ENCODE measurements at places on chromosomes 6 and 20.

DNA sequence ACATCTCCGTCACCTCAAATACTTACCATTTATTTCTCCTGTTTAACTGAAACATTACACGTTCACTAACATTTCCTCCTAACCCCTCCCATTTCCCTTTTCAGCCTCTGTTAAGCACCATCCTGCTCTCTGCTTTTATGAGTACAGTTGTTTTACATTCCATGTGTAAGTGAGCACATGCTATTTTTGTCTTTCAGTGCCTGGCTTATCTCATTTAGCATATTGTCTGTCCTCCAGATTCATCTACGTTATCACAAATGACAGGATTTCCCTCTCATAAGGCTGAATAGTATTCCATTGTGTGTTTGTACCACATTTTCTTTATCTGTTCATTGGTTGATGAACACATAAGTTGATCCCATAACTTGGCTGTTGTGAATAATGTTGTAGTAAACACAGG lies 22.7 kb downstream of the TAF11 start:
- DNase-seq, result no peak

DNA sequence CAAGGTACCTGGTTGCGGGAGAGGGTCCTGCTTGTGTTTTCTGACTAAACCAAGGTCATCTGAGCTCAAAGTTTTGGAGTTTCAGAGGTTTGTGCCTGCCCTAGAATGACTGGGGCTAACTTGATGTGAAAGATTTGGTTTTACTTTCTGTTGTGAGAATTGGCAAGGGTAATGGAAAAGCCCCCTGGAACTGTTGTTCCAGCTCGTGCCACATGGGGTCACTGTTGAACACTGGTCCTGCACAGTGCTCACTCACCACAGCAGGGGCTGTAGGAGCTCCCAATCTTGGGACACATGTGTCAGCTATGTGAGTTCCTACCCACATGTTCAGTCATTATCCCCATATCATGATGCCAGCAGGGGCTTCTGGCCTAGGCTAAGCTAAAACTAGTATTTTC lies 6.5 kb downstream of the TGM6 start:
- no peak for DNase-seq

DNA sequence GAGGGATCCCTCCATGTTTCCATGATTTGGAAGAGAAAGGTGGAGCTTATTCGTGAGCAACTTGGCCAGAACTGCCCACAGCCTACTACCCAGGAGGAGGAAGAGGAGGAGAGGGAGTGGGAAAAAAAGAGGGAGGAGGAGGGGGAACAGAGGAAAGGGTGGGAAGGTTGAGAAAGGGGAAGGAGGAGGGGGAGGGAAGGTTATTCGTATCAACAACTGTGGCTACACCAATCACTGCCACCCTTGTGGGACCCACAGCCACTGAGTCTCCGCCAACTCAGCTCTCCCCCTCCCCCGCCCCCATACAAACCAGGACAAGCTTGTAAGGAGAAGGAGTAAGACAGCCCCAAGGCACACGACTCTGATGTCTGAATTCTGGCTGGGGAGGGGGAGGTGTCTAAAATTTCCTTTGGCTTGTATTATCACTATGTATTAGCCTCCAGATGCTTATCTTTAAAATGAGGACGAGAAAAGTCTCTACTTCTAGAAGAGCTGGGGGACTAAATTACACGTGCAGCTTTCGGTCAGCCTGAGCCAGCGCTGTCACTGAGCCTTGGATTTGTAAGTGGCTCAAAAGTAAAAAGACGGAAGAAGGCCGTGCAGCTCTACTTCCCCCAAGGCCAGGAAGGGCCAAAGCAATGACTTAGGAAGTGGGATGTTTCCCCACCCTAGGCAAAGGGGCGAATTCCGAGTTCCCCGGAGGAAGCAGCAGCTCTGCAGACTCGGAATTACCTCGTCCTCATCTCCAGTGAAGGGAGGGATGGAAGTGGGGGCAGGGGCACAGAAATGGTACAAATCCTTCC lies 1.0 kb downstream of the FKBP1A start:
- DNase-seq, result peak; percentile 75

GRCh38 chr6:30481211-30481964 lies 7.9 kb upstream of the HLA-E start:
- DNase-seq, result no peak

DNA sequence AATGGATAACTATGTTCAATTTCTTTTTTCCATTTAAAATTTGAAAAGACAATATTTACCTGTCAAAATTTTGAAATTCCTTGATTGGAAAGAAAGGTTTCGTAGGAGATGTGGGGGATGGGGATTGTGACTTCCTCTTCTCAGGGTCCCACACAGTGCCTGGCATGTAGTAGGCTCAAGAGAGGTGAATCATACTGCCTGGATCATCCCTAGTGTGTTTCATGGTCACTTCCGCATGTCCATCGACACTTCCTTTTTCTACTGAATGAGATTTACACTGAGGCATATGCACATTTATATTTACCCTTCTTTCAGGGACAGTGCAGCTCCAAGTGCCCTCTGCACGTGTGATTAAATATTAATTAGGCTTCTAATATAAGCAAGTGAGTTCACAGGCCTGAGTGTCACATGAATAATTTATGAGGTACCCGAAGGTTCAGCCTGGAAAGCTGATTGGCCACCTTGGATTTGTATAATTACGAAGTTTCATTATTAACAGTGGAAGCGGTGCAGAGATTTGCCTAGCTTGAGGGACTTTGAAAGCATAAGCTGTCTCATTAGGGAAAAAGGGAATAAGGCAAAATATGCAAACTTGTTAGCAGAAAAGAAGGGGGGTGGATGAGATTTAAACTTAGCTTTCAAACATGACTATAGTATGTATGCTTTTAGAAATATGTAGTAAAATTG lies 177.5 kb upstream of the MMS22L start:
- no peak for DNase-seq

DNA sequence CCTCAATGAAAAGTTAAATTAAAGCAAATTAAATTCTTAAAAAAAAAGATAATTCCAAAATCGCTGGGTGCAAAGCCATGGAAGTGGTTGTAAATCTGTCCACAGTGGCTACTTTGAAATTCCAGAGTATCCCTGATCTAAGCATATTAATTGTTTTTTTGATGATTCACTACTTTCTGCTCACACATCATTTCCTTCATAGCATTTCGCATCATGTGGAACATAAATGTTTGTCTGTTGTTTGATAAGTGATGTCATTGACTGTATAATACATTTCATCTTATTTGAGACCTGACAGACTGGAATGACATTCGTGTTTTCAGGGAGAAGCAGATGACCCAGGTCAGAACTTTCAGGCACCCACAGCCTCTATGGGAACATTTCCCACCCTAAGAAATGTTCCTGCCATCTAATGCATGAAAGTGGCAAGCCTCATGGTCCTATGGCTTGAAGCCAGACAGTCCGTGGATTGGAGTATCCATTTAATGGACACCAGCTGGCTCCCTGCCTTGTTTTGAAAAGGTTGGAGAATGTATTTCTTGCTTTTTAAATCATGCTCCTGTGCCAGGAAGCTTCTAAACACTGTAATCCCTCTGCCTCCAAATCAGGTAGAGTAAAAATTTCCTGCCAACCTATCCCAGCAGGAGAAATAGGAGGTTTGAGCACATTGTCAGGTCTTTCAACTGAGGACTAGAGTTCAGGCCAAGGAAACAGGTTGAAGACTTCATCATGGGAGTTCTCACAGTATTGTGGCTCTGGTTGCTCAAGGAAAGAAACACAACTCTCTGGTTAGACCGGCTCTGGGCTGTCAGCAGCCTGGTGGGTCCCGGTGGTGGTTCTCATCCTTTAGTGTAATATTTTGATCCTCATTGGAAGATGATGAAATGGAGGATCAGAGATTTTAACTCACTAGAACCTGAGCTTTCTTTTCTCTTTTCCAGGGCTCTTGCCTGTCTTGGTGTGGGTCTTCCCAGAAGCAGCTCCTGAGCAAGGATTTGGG lies 157.9 kb downstream of the SLC24A3 start:
- no peak for DNase-seq

GRCh38 chr6:13554929-13555333 lies 19.5 kb upstream of the SIRT5 start:
- DNase-seq, result no peak

- DNase-seq, result no peak
Measured at GRCh38 chr6:123648723-123649122, 12.0 kb upstream of the TRDN start.

All from RWPE2 (cell line).